Kidney capillary endothelial cell (primary cell): ENCODE measurements at places on chromosomes 16 and 17.

GRCh38 chr17:73156887-73157520, 7.8 kb upstream of the SSTR2 start:
- no peak for DNase-seq

GRCh38 chr17:48540213-48540612, 4.7 kb downstream of the HOXB2 start:
- DNase-seq = no peak

DNA sequence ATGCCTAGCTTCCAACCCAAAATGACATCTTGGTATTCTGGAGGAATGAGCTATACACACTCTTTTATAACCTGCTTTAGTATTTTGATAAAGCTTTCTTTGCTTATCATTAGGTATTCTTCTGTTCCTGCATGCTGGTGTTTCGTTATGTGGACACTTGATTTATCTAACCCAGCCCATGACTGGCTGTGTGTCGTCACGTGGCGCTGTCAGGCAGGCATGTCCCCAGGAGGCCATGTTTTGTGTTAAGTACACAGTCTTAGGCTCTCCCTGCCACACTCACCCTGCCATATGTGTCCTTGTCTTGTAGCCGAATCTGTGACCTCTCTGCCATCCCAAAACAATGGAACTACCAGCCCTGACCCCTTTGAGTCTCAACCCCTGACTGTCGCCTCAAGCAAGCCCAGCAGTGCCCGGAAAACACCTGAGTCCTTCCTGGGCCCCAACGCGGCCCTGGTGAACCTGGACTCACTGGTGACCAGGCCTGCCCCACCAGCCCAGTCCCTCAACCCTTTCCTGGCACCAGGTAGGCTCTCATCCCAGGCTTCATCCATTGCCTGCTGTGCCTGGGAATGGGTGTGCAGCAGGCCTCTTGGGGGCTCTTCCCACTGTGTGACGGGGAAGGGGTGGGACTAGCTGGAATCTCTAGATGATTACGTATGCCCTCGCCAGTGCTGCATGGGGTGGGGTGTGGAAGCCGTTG, 30.8 kb downstream of the B9D1 start:
- DNase-seq = no peak

DNA sequence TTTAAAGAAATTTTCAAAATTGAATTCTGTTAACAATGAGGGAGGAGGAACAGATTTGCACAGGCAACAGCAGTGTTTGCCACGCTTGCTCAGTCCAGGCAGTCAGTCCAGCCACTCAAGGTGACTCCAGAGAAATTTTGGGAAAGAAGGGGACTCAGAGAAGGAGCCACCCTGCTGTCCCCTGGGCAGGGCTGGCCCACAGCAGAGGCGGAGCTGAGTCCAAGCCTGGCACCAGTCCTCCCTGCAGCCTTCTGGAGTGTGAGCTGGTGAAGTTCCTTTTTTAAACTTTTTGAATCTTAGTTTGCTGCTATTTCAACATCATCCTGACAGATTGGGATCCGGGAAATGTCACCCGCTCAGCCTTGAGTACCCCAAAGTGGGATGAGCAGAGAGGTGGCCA, 14.5 kb upstream of the SLC47A2 start:
- no peak for DNase-seq

DNA sequence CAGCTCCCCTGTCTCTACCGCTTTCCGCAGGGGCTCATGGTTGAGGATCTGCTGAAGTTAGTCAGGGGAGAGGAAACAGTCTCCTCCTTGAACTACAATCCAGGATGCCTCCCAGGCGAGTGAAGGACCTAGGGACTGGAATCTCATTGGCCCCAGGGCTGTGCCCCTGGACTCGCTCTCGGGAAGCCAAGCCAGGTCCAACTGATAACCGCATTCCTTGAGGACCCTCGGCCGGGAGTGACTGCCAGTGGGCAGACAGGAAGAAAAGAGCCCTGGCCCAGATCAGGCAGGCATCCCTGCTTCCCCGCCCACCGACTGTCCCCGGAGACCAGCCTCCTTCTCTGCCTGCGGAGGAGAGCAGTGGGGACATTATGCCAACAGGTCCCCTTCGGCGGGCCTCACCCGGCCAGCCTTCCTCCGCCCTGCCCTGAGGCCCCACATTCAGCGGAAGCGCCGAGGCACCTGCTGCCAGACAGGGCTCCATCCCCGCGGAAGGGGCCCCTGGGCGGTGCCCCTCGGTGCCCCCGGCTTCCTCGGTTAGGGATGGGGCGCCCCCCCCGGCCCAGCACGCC, 776 bp downstream of the LRRC75A start:
- DNase-seq = no peak

GRCh38 chr17:45294506-45294905, 22.3 kb downstream of the MAP3K14 start:
- DNase-seq = no peak

- no peak for DNase-seq
These were observed 9.8 kb downstream of the ASPSCR1 start for GRCh38 chr17:81987161-81987770.

- DNase-seq = no peak
These were observed 42.2 kb downstream of the RPH3AL start for GRCh38 chr17:310111-311010.

DNA sequence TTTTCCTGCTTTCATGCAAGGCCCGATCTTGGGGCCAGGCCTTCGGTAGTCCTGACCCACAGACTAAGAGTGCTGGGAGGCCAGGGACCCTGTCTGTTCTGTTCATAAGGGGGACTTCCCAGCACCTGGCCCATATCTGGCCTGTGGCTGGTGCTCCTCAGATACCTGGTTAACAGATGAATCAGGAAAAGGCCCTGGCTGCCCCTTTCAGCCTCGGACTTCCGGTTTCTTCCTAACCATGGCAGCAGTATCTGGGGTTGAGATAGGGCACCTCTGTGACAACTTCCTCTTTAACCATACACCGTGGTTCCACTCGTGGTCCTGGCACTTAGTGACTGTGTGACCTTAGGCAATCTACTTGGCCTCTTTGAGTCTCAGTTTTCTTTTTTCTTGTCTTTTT, 18.4 kb downstream of the PLCG2 start:
- DNase-seq = no peak

- DNase-seq = no peak
These were observed 399.7 kb upstream of the RBFOX1 start for GRCh38 chr16:6932871-6933385.

DNA sequence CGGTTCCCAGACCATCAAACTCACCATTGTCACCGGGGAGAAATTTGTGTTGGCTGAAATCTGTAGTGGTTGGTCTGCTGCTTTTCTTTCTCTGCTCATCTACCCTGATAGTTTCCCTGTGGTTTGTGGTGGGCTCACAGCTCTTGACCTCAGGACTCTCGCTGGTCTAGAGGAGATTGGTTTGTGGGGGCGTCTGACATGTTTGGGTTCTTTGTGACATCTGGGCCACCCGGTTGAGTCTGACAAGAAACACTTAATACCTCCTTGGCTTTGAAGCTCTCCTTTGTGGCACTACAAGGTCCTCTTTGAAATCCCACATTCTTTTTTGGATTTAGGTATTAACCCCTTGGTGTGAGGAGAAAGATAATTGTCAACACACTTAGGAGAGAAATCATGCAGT, 662.0 kb downstream of the WWOX start:
- DNase-seq = no peak
